B cell (primary cell): ENCODE measurements at places on chromosomes 16 and 17. TPM values are rescaled to one million over a fixed set of nuclear protein-coding genes. Genes with fewer than 3 reads are reported as not detected.

Gene MMP28
- 2.0 and 2.4 TPM in 2 replicates for total RNA-seq

Gene OMG
- total RNA-seq, result 0.39 and 0.49 TPM in 2 replicates

Gene FBXW10
- total RNA-seq, result 0.15 TPM in 1 of 2 replicates, not detected in the other

Gene NHLRC4
- total RNA-seq, result 4.2 and 4.5 TPM in 2 replicates

Gene SULT1A4
- total RNA-seq, result 6.0 and 7.0 TPM in 2 replicates

DNA sequence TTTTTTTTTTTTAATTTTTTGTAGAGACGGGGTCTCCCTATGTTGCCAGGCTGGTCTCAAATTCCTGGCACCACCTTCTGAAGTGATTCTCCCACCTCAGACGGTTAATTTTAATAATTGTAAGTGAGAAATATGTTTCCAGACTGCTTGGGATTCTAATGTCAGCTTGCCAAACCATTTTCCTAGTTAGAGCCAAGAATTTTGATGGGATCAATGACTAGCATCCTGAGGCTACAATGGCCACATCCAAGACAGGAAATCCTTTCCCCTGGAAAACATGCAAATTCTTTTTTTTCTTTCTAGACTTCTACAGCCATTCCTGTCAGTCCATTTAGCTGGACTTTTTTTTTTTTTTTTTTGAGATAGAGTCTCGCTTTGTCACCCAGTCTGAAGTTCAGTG, 32.6 kb downstream of the IGF2BP1 start:
- DNase-seq, result no peak

GRCh38 chr17:77409282-77410161, 268.8 kb downstream of the SEC14L1 start:
- DNase-seq, result peak; percentile 46

DNA sequence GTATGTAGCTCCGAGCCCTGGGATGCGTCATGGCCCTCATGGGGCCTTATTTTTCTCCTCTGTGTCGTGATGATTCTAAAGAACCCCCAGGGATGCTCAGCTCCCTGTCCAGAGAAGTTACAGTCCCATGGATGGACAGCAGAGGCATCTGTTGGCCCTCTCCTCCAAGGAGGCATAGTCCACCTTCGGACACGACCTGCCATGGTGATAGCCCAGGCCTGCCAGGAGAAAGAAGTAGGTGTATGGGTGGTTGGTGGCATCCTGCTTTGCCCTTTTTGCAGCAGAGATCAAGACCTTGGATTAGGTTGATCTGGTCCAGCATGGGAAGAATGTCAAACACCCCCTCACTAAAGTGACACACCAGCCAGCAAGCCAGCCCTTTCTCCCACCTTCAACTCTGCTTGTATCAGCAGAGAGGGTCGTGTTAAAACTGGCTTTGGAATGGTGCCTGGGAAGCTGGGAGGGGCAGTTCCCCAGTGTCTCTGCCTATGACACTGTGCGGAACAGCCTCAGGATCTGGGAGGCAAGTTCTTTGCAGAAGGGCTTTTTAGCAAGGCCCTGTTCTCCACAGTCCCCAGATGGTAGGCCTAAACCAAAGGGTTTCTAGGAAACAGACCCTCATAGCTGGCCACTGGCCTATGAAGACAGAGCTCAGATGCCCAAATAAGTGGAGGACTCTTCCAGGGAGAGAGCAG, 259.9 kb upstream of the RPL38 start:
- DNase-seq, result no peak

- DNase-seq, result no peak
Observed at GRCh38 chr17:77677211-77677610, 281.3 kb upstream of the TNRC6C start.

DNA sequence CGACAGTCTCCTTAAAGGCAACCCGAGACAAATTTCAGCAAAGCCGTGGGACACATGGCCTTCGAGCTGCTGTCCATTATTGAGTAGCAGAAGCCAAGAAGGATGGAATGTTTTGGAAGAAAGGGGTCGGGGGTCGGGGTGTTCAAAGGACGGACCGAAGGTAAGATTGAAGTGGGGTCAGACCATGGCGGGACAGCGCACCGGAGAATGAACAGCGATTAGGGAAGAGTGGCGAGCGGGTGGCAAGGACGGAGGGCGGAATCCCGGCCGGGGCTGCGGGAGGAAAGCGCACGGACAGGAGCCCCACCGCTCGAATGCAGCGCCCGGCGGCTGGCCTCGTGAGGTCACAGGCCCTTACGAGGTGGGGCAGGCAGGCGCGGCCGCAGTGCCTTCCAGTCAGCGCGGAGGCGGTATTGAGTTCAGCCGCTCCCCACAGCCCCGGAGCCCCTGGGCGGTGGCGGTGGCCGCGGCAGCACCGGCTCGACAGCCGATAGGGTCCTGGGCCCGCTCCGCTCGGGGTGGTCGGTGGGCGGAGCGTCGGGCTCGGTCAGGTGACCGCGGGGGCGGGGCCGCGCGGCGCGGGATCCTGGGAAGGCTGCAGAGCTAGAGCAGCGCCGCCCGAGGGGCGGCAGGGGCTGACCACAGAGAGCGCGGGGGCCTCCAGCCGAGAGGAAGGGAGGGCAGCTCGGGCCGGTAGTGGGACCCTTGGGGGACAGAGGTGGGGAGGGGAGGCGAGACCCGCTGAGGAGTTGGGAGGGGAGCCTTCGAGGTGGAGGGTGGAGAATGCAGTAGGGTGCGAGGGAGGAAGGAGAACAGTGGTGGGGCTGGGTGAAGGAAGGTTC, at the start of gene EFCAB13:
Gene EFCAB13, plus strand, starts transcription at position 574 of the 842 bp plus-strand sequence. CDS start 4,399 bp downstream, outside the sequence.
- peak; percentile 95 for DNase-seq

DNA sequence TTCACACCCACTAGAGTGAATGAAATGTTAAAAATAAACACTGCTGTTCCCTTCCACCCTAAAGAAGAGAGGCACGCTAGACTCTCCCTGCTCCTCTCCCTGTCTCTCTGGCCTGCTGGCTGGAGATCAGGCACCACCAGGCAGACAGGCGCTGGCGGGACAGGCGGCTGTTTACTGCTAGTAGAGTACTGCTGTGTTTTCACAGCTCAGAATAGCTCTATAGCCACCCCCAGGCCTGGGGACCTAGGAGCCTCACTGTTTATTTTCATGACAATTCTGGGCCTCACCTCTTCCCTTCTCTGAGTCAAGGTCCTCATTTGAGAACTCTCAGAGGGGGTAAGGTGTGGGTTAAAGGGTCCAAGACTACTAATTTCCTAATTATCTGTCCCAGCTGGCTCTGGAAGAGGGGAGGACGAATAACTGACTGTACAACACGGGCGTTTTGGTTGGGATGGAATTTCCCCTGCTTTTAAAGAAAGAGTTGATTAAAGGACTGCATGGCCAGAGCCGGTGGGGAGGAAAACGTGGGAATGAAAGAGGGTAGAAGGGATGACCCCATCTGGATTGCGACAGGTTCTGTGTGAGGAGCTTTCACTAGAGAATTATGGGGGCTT, 9.0 kb upstream of the G6PC1 start:
- DNase-seq, result no peak

GRCh38 chr17:29237476-29238132, 9.1 kb upstream of the CRYBA1 start:
- DNase-seq, result no peak

DNA sequence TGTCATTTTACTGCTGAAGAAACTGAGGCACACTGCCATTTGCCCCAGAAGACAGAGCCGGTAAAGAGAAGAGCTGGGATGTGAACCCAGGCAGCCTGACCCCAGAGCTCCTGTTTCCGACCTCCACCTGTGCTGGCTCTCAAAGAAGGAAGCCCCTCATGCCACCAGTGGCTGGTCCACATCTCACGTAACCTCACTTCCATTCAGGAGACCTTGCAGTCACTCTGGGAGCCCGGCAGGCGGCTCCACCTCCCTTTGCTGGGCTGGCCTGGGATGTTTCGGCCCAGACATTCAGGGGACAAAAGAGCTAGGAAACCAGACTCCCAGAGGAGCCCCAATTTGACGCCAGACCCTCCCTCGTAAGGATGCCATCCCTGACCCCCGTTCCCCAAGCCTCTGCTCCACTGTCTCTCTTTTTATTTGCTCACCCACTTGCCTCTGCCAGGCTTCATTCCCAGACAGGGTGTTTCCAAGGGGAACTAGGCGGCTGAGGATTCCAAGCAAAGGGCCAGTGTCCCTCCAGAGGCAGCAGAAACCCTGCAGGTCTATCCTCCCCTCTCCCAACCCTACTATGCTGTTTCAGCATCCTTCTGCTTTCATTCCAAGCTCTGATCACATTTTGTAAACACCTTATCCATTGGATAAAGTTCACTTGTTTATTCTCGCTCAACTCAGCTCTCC, 2.8 kb downstream of the TAF1C start:
- DNase-seq, result no peak

GRCh38 chr16:10571354-10571753, 9.0 kb downstream of the EMP2 start:
- no peak for DNase-seq

DNA sequence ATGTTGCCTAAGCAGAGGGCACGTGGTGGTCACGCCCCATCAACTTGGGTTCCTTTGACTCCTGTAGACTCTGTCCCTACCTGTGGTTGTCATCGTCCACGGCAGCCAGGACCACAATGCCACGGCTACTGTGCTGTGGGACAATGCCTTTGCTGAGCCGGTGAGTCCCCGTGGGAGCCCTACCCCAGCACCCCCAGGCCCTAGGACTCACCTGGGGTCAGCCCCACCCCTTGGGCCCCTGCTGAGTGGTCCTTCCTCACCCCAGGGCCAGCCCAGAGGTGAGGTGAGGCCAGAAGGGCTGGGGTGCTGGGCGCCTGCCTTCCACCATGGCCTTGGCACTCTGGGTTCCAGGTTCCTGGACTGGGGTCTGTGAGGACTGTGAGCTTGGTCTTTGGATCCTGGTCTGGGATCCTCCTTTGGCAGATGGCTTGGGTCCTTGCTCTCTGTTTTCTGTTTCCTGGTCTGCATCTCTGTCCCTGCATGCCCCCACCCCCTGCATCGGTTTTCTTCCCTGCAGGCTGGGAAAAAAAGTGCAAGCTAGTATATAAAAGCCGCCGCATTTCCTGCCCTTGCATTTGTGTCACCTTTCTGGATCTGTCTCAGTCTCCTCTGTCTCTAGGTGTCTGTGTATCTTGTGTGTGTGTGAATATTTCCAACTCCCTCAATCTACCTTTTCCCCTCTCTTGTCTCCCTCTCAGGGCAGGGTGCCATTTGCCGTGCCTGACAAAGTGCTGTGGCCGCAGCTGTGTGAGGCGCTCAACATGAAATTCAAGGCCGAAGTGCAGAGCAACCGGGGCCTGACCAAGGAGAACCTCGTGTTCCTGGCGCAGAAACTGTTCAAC, 17.5 kb downstream of the STAT5A start:
- no peak for DNase-seq

- no peak for DNase-seq
Observed at GRCh38 chr17:70947636-70948565, 778.6 kb downstream of the KCNJ2 start.

DNA sequence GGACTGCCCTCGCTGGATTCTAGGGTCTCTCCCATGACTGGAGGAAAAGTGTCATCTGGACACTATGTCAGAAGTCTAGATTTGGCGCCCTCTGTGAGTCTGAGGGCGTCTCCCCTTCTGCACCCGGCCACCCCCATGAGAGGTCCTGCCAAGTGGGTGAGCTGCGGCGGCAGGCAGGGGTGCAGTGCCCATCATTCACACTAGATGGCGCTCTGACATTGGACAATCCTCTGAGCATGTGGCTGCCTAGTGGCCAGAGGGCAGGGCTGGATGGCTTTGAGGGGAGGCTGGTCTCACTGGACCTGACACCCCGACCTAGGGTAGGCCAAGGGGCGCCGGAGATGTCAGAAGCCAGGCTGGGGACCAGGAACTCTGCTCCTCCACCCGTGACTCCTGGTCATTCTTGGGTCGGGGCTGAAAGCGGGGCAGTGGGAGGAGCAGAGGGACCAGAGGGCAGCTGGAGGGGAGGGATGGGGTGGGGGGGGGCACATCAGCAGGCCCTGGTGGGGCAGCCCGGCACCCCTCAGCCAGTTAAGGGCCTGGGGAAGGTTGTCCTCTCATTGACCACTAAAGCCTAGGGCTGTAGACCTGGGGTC, 28.0 kb downstream of the MRM1 start:
- peak; percentile 80 for DNase-seq

DNA sequence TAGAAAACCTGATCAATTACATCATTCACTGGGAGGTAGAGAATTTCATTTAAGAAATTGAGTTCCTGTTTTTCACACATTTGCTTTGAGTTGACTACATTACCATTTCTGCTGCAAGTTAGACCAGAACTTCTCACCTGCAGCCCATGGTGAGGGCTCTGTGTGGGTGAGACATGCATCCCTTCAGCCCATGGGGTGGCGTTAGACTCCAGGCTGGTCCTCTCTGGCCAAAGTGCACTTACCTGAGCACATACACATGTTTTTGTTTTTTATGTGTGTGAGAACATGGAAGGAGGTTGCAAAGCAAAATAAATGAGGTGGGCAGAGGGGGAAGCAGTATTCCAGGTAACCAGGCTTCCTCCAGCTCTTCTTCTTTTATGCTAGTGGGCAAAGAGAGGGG, 470.2 kb downstream of the PMP22 start:
- no peak for DNase-seq
